Fibroblast of skin of left biceps (primary cell): ENCODE measurements at places on chromosomes 5 and 9.
A peak's percentile ranks its signal among the peaks of the same experiment; 100 is the strongest.

DNA sequence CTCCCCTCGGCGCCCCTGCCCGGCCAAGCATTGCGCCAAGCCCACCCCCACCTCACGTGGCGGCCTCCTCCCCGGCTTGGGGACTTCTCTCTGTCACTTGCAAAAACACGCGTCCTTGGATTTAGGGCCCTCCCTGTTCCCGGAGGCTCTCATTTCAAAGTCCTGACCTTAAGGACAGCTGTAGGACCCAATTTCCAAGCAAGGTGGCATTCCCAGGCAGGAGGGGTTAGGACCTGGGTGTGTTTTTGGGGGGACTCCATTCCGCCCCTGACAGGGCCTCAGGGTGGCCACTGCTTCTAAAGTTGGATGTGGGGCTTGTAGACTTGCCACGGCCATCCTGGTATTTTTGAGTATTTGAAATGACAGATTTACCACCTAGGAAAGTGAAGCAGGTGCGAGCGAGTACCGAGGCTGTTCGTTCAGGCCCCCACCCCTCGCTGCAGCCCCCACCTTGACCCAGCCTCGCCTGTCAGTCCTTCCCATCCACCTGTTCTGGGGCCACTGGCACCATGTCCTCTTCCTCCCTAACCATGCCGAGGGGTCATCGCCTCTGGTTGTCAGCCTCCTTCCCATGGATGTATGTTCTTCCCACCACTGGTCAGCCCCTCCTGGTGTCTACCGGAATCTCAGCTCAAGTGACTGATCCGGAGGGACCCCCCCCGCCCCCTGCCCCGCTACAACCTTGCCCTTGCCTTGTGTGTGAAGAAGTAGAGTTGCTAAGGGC is 52.4 kb downstream of the MRPL36 start:
- DNase-seq = no peak

- DNase-seq = no peak
Measured at GRCh38 chr5:174294891-174295620, 249.6 kb downstream of the NSG2 start.

- no peak for DNase-seq
Measured at GRCh38 chr9:129245276-129245675, 67.2 kb upstream of the IER5L start.

GRCh38 chr9:81499021-81499454 is 190.3 kb downstream of the TLE1 start:
- DNase-seq = peak; percentile 70

- no peak for DNase-seq
Measured at GRCh38 chr9:118829334-118829733, 539.9 kb downstream of the BRINP1 start.

GRCh38 chr9:133856798-133857197 is 118.6 kb upstream of the SARDH start:
- DNase-seq = no peak

- DNase-seq = no peak
Measured at GRCh38 chr9:13873203-13873602, 440.7 kb downstream of the NFIB start.
